ENCODE measurements at places on chromosomes 4 and X.

GRCh38 chr4:10750714-10751113, 66.1 kb upstream of the CLNK start:
- no peak for DNase-seq

DNA sequence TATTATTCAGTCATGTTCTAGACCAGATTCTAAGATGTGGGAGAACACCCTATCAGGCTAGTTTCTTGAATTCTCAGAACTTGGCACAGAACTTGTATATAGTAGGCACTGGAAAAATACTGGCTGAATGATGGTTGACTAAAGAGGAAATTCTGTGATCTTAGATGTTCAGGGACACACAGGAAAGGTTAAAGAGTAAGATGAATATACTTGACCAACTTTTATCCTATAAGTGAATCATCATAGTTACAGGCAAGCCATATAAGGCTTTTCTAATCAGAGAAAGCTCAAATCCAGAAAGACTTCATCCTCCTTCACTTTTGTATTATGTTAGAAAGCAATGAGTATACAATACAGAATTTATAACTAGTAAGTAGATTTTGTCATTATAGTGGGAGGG, 53.8 kb downstream of the SEPTIN11 start:
- no peak for DNase-seq

DNA sequence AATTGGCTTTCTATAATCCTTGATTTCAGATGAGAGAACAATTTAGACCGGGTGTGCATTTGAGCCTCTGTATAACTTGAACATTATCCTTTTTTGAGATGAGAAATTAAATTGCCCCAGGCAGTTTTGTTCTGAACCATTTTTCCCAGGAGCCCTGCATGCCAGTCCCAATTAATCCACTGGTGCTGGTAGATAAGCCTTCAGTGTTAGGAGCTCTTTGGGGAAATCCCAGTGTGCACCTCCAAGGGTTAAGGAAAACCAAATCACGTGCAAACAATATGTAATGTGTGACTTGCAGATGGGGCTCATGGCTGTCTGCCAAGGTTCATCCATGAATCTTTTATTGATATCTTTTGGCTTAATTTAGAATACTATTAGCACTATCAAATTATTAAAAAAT, 43.2 kb downstream of the KIT start:
- DNase-seq = no peak

DNA sequence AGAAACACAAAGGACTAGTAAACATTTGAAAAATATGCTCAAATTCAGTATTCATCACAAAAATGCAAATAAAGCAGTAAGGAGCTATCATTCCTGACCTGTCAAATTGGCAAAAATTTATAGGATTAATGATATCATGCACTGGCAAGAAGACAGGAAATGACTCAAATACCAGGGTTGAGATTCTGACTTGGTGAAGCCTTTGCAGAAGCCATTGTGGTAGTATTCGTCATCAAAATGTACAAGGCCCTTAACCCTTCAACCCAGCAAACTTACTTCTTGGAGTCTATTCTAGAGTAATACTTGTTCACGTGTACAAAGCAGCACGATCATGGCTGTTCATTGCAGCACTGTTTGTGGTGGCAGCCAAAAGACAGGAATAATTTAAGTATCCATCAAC, 132.4 kb downstream of the ENOX2 start:
- DNase-seq = no peak

GRCh38 chr4:3013839-3014350, 50.5 kb downstream of the GRK4 start:
- no peak for DNase-seq

DNA sequence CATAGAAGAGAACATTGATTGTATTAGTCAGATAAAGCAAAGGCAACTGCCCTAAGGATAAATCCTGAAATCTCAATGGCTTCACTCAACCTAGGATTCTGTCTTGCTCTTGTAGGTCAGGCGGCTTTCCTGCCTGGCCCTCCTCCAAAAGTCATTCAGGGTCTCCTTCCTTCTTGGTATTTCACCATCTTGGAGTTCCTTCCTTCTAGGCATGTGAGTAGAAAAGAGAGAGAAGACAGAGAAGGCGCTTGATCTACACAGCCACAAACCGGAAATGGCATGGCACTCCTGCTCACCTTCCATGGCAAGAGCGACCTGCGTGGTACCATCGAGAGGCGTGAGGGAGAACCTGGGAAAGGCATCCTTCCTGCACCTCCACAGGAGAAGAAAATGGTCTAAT, 45.3 kb upstream of the HELT start:
- no peak for DNase-seq

GRCh38 chrX:112636951-112637581, 42.7 kb downstream of the LHFPL1 start:
- no peak for DNase-seq

DNA sequence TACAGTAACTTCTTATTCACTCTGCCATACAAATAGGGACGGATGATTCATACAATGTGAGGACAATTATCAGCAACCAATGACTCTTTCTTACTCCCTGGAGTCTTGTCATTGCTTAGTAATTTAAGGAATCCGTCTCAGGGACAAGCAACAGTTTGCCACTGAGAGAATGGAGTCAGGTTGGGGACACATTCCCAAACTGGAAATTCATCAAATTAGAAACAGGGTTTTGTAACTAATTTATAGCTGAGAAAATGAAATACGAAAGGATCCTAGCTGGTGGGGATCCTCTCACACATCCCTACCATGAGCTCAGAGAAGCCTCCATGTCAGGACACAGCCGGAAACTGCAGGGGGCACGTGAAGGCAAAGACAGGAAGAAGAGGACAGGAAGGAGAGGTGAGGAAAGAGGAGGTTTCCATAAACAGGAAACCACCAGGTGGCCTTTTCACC, 50.4 kb upstream of the KDR start:
- no peak for DNase-seq

GRCh38 chr4:120685756-120686278, 236.7 kb downstream of the PRDM5 start:
- DNase-seq = no peak

GRCh38 chr4:71683309-71683708, 100.6 kb downstream of the GC start:
- no peak for DNase-seq

DNA sequence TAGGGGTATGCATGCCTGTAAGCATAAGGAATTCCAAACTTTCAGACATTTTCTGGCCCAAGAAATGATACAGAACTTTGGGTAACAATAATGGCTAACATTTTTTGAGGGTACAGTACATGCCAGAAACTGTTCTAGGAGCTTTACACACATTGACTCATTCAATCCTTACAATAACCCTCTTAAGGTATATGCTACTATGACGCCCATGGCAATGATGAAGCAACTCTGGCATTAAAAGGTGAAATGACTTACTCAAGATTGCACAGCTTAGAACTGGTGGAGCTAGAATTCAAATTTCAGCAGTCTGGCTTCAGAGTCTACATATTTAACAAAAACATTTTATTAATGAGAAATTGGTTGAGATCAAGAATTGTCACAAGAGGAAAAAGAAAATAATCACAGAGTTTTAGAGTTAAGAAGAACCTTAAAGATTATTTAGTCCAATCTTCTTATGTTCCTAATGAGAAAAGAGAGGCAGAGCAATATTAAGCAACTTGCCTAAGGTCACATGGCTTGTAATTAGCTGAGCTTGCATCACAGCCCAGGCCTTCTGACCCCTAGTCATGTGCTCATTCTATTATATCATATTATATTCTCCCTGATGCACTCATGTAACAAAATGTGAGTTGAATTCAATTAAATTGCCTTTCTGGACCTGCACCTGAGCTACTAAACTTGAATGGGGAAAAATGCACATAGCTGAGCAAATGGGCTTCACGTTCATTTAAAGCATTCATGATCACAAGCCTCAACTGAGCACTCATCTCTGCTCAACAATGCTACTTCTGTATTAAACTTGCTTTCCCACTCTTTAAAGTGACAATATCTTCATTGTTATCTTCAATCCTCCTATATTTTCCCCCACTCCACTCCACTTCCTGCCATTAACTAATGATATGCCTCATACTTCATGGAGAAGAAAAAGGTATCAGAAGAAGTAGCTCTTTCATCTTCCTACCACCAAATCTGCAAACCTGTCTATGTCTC, 73.2 kb downstream of the ENOX2 start:
- DNase-seq = no peak

- no peak for DNase-seq
Measured at GRCh38 chr4:128758314-128758922, 51.1 kb upstream of the JADE1 start.

GRCh38 chrX:104270916-104271512, 16.3 kb upstream of the ESX1 start:
- DNase-seq = no peak

GRCh38 chr4:38279077-38279476, 318.9 kb downstream of the PTTG2 start:
- DNase-seq = no peak

GRCh38 chr4:38530486-38530885, 133.5 kb upstream of the KLF3 start:
- no peak for DNase-seq

DNA sequence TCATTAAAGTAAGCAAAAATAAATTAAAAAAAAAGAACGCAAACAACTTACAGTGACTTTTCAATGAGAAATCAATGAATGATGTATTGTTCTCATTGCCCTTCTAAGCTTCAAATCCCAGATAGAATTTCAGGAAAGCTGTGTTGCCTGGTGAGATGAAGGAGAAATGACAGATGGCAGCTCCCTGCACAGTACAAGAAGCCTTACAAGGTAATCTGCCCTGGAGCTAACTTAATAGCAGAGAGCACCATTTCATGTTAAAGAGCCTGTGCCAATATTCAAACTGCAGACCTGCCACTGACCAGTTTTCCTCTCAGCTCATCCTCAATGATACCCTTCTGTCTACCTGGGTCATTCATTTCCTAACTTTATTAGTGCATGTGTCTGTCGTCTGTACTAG, 54.0 kb downstream of the GC start:
- DNase-seq = no peak

GRCh38 chrX:152821145-152821765, 9.3 kb downstream of the CETN2 start:
- no peak for DNase-seq

- DNase-seq = no peak
Measured at GRCh38 chrX:10525381-10526120, 94.8 kb downstream of the MID1 start.

DNA sequence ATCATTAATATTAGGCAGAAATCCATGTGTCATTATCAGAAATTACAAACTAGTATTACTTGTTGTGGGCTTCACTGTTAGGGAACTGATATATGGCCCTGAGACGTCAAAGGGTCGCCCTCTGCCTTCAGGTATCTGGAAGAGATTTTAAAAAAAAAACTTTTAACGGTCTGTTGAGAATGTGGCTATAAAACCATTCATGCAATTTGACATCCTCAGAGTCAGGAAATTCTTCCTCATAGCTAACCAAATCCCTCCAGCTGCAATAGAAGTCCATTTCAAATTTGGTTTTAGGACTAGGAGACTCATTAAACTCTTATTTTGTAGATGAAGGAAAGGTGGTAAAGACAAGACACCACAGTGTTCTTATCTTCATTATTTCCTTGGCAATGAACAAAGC, 194.2 kb upstream of the NOCT start:
- no peak for DNase-seq

DNA sequence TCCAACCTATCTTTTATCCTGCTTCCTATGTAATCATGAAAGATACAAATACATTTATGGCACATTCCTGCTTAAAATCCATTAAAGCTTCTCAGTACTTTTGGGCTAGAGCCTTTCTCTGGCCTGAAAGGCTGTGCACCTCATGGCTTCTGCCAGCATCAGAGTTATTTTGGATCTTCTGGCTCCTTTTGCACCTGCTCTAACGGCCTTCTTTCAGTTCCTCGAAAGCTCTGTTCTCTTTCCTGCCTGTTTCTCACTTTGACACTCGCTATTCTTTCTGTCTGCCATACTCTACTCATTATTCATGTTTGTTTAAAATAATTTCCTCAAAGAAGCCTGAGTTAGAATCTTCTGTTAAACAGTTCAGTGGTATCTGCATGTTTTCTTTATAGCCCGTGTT, 86.0 kb downstream of the LRP2BP start:
- DNase-seq = no peak

GRCh38 chrX:13428053-13428786, 108.4 kb upstream of the ATXN3L start:
- no peak for DNase-seq

DNA sequence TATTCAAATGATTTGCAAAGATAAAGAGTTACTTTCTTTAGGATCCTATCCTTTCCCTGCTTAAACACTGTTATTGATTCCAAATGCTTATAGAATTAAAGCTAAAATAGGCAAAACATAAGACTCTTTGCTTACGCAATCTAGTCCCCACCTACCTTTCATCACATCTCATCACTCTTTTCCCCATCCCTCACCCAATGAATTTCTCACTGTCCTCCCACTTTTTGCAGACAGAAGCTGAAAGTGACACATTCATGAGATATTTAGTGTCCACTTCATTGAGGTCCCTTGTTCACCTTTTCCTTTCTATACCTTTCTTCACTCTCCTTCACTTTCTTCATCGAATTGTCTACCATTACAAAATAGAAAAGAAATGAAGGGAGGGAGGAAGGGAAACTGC, 424 bp downstream of the SATL1 start:
- DNase-seq = no peak

GRCh38 chrX:136168929-136169735, 21.8 kb downstream of the FHL1 start:
- no peak for DNase-seq

DNA sequence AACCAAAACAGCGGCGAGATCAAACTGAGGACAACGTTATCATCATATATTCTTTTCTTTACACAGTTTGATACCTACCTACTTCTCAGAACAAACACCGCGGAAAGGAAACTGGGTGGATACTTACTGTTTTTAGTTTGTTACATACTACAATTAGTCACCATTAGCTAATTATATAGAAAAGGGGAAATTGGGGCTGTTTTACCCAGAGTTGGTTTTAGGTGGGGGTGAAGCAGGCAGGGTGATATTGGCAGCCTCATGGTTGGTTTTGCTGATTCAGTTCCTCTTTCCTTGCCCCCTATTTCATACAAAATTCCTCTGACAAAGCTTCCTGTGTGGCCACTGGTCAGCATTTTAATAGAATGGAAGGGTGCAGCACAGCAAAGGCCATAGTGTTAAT, 77.8 kb downstream of the SORBS2 start:
- DNase-seq = no peak

- no peak for DNase-seq
Measured at GRCh38 chrX:44002567-44002966, 29.4 kb upstream of the NDP start.

- DNase-seq = no peak
Measured at GRCh38 chrX:129983575-129984110, 1.2 kb downstream of the BCORL1 start.

DNA sequence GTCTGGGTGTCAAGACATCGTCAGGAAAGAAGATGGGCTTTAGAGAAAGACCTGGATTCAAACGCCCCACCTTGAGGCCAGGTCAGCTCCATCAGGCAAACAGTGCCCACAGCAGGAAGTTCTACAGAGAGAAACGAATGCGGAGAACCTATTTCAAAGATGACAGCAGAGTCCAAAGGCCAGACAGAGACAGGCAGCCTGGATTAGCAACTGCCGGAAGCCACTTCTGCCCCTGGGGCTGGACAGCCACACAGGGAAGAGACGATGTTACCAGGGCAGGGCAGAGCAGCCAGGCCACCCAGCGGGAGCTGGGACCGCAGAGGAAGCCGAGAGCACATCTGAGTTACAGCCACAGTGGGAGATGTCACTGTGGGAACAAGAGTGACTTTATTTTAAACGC, 1.2 kb downstream of the C4orf50 start:
- no peak for DNase-seq

Measured in activated CD8-positive, alpha-beta memory T cell treated with anti-CD3 and anti-CD28 coated beads for 4 hours (primary cell).